ENCODE measurements at places on chromosomes 5 and 9. TPM values are rescaled to one million over a fixed set of nuclear protein-coding genes. Genes with fewer than 3 reads are reported as not detected.

The ALDH1B1 gene
- 41.4 TPM for polyA plus RNA-seq

The SPACA9 gene
- polyA plus RNA-seq, result 9.1 TPM

The ZNF346 gene
- polyA plus RNA-seq, result 16.8 TPM

The MRPL36 gene
- 67.0 TPM for polyA plus RNA-seq

The SLC25A48 gene
- not detected for polyA plus RNA-seq

The AMBP gene
- 0.40 TPM for polyA plus RNA-seq

DNA sequence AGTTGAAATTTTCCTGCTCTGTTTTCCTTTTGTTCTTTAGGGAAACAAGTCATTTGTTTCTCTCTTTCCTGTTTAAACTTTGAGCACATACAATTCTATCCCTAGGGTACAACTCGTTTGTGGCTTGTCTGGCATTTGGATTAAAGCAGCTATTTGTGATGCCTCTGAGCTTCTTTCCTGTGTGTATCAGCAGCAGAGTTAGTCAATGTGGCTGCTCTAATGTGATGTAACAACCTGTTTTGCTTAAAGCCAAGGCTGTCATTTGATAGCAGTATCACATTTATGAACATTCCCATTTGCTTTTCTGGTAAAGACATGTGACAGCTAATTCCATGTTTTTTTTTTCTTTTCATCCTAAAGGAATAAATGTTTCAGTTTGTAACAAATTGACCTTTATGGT is 314.3 kb upstream of the CHD1 start:
- no peak for DNase-seq
- no peaks in the 10 kb centered on the region for H3K4me1 ChIP-seq
- no peaks in the 10 kb centered on the region for H3K27me3 ChIP-seq
- no peaks in the 10 kb centered on the region for H3K36me3 ChIP-seq
- H3K27ac ChIP-seq, result no peak overlapping the region

- H3K4me3 ChIP-seq, result no peak overlapping the region
- H3K27me3 ChIP-seq, result no peaks in the 10 kb centered on the region
- H3K27ac ChIP-seq, result no peak overlapping the region
- DNase-seq, result no peak
- no peaks in the 10 kb centered on the region for H3K36me3 ChIP-seq
Observed at GRCh38 chr5:168951356-168951755, 349.6 kb downstream of the SLIT3 start.

DNA sequence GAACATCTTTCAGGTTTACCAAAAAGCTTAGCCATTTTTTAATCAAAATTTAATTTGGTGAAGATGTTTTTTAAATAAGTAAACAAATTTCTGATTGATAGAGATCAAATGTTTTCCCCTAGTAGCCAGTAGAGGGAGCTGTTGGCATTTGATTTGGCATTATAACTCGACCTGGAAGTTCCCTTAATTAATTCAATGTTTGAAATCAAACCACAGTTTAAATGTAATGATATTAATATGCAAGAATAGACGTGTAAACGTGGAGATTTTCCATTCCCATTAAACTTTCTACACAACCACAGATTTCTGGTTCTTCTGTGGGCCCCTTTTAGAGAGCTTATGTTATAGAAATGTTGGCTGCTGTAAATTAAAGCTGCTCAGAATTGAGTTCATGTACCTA is 148.1 kb upstream of the MPDZ start:
- no peak for DNase-seq
- no peaks in the 10 kb centered on the region for H3K4me1 ChIP-seq
- H3K27me3 ChIP-seq, result no peaks in the 10 kb centered on the region

DNA sequence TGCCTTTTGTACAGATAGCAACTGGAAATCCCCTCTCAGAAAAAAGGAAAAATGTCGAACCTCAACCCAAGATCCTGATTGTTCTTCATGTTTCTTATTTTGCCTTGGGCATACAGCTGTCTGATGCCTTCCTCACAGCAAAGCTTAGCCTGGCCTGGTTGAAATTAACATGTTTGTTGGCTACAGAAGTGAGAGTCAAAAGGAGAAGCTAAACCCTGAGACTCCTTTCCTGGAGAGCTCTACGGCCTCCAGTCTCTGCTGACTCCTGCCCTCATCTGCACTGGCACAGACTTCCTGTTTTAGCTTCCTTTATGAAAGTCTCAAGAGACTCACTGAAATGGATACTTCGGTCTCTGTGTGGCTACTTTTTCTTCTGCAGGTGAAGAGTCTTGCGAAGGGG is 186.7 kb downstream of the PARP8 start:
- no peak for DNase-seq
- H3K27ac ChIP-seq, result no peak overlapping the region
- H3K4me3 ChIP-seq, result no peak overlapping the region
- H3K36me3 ChIP-seq, result no peaks in the 10 kb centered on the region

DNA sequence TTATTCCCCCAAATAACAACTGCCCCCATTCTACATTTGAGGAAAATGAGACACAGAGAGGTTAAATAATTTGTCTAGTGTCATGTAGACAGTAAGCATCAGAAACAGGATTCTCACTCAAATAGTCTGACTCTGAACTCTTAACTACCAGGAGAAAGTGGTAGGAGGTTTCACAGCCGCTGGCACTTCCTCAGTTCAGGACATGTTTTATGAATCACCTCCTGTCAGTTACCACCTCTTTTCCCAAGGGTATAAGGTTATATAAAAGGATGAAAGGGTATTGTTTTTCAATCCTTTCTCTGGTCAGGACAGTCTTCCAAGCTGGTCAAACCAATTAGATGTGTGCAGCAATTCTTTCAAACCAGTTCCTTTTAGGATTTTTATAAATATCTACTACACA is 52.1 kb downstream of the TSSK1B start:
- H3K36me3 ChIP-seq, result no peaks in the 10 kb centered on the region
- H3K4me1 ChIP-seq, result peaks cover 12% of the 10 kb centered on the region
- H3K4me3 ChIP-seq, result no peak overlapping the region
- no peaks in the 10 kb centered on the region for H3K27me3 ChIP-seq
- no peak for DNase-seq

- DNase-seq, result no peak
- H3K27me3 ChIP-seq, result no peaks in the 10 kb centered on the region
- H3K4me3 ChIP-seq, result no peak overlapping the region
- H3K4me1 ChIP-seq, result peaks cover 22% of the 10 kb centered on the region
- no peak overlapping the region for H3K27ac ChIP-seq
Observed at GRCh38 chr9:34046784-34047379, 1.8 kb downstream of the UBAP2 start.

DNA sequence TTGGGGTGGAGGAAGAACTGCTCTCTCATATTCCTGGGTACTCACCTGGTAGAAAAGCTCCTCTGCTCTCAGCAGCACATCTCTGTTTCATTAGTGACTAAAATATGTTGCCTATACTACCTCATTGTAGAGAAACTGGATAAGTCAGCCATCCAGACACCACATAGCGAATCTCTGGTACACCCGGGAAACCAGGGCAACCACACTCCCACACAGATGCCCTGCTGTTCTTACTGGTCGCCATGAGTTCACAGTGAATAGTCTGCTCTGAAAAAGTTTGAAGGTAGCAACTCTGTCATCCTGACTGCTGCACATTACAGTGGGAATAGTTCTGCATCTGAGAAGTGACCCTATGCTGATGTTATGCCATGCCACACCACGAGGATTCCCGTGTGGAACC is 135.0 kb downstream of the ENTREP1 start:
- no peak for DNase-seq
- H3K36me3 ChIP-seq, result no peaks in the 10 kb centered on the region
- no peaks in the 10 kb centered on the region for H3K27me3 ChIP-seq

DNA sequence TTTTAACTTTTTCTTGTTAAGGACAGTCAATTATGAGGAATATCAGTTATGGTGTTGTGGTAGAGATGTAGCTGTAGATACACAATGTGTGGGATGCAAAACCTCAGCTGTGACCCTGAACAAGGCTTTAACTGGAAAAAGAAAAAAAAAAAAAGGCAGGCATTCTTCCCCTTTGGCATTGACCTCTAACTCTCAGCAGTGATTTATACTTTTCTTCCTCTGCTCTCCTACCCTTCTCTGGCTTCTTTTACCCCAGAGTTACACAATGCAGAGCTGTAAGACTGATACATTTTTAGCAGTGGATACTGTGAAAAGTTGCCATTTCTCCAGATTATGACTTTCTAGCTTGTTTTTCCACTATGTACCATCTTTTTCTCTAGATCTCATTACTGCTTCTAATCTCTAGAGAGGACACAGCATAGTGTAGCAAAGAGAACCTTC is 2.0 kb downstream of the CTNNAL1 start:
- DNase-seq, result peak; percentile 21
- H3K27me3 ChIP-seq, result no peaks in the 10 kb centered on the region
- H3K4me3 ChIP-seq, result peak overlapping the region; percentile 57
- peaks cover 64% of the 10 kb centered on the region for H3K4me1 ChIP-seq
- peak overlapping the region; percentile 91 for H3K27ac ChIP-seq
- H3K36me3 ChIP-seq, result no peaks in the 10 kb centered on the region

DNA sequence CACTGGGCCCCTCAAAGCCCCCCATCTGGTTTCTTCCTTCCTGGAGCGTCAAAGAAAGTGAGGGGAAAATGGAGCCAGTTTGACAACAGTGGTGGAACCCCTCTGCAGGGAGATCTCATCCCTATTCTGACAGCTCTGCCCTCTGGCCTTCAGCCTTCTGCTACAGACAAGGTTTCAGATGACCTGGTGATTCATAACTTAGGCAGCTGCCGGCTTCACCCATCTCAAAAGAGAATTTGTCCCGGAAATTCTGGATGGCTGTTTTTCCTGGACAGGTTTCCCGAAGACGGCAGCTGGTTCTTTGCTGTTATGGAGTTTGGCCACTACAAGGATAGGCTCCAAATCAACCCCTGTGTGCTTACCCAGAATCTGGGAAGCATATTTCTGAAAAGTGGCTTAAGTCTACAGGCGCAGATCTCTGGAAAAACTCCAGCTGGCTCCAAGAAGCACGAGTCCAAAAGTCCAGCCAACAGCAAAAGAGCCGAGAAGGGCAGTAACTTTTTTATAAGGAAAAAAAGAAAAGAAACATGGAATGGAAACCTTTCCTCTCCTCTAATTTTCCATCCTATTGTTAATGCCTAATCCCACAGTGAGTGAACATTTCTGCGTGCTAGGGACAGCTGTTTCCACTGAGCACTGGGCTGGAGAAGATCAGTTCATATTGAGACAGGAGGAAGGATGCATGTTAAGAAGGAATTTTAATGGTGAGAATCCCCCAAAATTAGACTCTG is 54.5 kb downstream of the ZNF366 start:
- peak overlapping the region; percentile 95 for H3K27ac ChIP-seq
- H3K4me1 ChIP-seq, result peaks cover 29% of the 10 kb centered on the region
- no peaks in the 10 kb centered on the region for H3K27me3 ChIP-seq
- no peak overlapping the region for H3K4me3 ChIP-seq
- DNase-seq, result peak; percentile 87

DNA sequence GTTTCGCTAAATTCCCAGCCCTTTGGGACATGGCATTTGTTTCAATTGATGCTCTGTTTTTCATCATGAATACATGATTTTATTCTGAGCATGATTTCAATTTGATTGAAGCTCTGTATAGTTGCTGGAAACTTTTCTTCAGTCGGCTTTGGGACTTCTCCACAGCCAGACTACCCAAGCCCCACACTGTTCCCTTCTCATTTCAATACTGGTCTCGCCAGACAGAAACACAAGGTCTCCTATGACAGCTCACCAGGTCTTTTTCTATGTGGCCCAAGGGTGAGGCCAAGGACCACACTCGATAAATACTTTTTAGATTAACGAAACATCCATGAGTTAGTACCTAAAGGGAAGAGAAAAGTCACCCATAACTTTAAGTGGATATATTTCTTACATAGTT is 132.2 kb downstream of the ARL15 start:
- H3K4me3 ChIP-seq, result no peak overlapping the region
- no peaks in the 10 kb centered on the region for H3K27me3 ChIP-seq
- H3K36me3 ChIP-seq, result no peaks in the 10 kb centered on the region
- peaks cover 9% of the 10 kb centered on the region for H3K4me1 ChIP-seq

DNA sequence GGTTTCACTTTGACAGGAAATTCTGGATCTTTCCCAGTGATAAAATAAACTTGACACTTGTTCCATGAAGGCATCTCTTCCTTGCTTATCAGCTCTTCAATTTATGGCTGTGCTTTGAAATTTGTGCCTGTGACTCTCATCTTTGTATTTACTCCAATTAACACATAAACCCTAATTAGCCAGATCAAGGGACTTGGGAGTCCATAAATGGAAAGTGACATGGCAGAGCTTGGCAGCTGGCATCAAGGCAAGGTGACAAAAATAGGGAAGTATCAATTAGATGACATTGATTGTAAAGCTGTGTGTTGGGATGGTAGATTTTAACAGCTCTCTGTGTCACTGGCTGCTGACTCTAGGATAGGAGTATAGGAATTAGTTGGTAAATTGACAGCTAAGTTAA is 133.9 kb downstream of the PBX3 start:
- H3K27ac ChIP-seq, result no peak overlapping the region
- DNase-seq, result no peak
- H3K4me3 ChIP-seq, result no peak overlapping the region
- H3K4me1 ChIP-seq, result peaks cover 36% of the 10 kb centered on the region
- H3K36me3 ChIP-seq, result no peaks in the 10 kb centered on the region

- no peak for DNase-seq
- peaks cover 39% of the 10 kb centered on the region for H3K27me3 ChIP-seq
- peaks cover 3% of the 10 kb centered on the region for H3K4me1 ChIP-seq
- no peaks in the 10 kb centered on the region for H3K36me3 ChIP-seq
Observed at GRCh38 chr9:126608551-126608950, 5.2 kb upstream of the LMX1B start.

GRCh38 chr9:127961155-127961490 is 19.7 kb downstream of the EEIG1 start:
- H3K4me1 ChIP-seq, result peaks cover 54% of the 10 kb centered on the region
- no peak for DNase-seq
- H3K27me3 ChIP-seq, result no peaks in the 10 kb centered on the region
- no peaks in the 10 kb centered on the region for H3K36me3 ChIP-seq
- H3K27ac ChIP-seq, result no peak overlapping the region
- H3K4me3 ChIP-seq, result no peak overlapping the region

DNA sequence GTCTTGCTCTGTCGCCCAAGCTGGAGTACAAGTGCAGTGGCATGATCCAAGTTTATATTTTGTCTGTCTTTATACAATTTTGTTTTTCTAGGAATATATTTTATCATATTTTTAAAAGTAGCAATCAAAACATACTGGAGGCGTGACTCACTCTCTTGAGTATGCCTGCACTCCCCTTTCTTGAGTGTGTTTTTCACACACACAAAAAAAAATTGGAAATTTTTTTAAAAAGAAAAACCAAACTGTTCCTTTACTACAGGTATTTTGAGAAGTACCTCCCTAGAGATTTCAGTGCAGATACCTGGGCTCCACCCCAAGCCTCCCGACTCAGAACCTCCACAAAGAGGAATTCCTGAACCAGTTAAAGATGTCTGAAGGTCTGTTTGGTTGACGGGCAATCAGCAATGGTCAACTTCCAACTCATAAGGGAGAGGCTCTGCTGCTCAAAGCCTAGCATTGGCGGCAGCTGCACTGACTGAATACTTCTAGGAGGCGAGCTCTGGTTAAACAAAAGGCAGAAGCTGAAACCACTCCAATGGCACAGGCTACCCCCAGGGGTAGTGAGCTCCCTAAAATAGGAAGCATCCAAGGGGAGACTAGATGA is 27.4 kb downstream of the PDE6A start:
- peaks cover 6% of the 10 kb centered on the region for H3K4me1 ChIP-seq
- no peak for DNase-seq
- no peaks in the 10 kb centered on the region for H3K27me3 ChIP-seq
- H3K4me3 ChIP-seq, result no peak overlapping the region
- no peaks in the 10 kb centered on the region for H3K36me3 ChIP-seq

All from adrenal gland (tissue), 19 donors.